ENCODE measurements at places on chromosomes 5 and 9.

GRCh38 chr9:125989090-125989501 is 241.9 kb downstream of the PBX3 start:
- no peak for DNase-seq

GRCh38 chr9:107591781-107592180 is 102.2 kb upstream of the KLF4 start:
- no peak for DNase-seq

DNA sequence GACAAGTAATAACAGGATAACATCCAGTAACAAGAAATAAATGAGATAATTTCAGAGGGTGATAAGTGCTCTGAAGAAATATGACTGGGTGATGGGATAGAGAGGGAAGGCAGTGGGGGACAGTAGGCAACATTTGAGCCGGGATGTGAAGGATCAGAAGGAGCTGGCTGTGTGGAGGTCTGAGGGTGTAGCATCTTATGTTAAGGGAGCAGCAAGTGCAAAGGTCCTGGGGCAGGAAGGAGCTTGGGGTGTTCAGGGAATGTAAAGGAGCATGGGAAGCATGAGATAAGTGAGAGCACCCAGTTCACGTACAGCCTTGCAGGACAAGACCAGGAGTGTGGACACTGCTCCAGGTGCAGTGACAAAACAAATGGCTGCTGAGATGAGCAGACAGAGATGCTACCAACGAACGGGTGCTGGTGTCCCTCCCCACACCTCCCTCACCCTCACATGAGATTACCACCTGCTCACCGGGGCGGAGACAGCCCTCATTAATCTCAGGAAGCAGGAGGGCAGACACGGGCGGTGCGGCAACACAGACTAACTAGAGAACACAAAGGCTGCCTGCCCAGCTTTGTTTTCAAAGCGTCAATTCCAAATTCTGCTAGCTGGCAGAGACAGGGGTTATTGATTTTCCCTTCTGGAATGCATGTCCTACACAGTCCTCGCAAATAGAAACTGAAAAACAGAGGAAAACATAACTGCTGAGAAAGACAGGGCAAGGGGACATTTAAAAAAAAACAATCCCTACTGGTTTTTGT is 298.1 kb upstream of the PANK3 start:
- DNase-seq: no peak

GRCh38 chr5:88690409-88691229 is 192.4 kb downstream of the MEF2C start:
- DNase-seq: peak; percentile 45

DNA sequence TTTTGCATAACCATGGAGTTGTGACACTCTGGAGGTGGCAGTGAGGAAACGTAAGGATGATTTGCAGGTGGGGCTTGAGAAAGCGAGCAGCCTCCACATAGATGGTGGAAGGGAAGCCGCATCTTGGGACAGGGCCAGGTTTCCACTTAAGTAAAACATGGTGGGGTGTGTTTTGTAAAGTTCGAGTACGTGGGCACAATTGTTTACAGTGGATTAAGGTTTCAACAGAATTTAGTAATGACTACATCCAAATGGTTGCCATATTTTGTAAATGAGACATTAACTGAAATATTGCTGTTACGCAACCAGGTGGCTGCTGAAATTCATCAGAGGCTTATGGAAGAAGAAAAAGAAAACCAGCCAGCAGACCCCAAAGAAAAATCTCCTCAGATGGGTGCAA is 85.4 kb upstream of the IL7R start:
- DNase-seq: no peak

DNA sequence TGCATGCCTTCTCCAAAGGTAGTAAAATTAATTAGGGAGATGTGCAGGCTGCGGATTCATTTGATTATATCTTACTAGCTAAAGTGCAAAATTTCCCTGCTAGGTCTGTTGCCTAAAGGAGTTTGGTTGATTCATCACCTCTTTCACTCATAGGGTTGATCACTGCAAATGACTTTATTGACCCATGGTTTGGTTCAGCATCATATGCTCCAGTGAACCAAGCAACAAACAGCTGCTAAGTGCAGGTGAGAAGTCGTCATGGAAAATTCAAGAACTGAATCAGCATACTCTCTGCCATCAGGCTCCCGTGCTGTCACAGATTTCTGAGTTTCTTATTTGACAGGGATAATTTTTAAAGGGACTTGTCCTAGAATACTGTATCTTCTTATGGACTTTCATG is 571.8 kb upstream of the CDH18 start:
- DNase-seq: no peak

- DNase-seq: no peak
These were observed 152.5 kb downstream of the ESM1 start for GRCh38 chr5:54832858-54833257.

GRCh38 chr5:97006454-97007060 is 70.7 kb downstream of the LNPEP start:
- DNase-seq: no peak

- DNase-seq: no peak
These were observed 38.3 kb downstream of the ANKRD33B start for GRCh38 chr5:10602031-10602806.

GRCh38 chr5:52007230-52007858 is 624.1 kb downstream of the ISL1 start:
- DNase-seq: peak; percentile 25

GRCh38 chr5:136022965-136023364 is 5.8 kb upstream of the TGFBI start:
- DNase-seq: no peak

- DNase-seq: no peak
These were observed 1550.9 kb upstream of the CDH6 start for GRCh38 chr5:29642601-29643000.

GRCh38 chr5:173392-174290 is 17.7 kb upstream of the LRRC14B start:
- DNase-seq: no peak

Data from DMS 273 treated with DMSO at 0.1 percent for 48 hours (cell line).